Activated naive CD4-positive, alpha-beta T cell (primary cell): ENCODE measurements at places on chromosomes 7 and 10.

DNA sequence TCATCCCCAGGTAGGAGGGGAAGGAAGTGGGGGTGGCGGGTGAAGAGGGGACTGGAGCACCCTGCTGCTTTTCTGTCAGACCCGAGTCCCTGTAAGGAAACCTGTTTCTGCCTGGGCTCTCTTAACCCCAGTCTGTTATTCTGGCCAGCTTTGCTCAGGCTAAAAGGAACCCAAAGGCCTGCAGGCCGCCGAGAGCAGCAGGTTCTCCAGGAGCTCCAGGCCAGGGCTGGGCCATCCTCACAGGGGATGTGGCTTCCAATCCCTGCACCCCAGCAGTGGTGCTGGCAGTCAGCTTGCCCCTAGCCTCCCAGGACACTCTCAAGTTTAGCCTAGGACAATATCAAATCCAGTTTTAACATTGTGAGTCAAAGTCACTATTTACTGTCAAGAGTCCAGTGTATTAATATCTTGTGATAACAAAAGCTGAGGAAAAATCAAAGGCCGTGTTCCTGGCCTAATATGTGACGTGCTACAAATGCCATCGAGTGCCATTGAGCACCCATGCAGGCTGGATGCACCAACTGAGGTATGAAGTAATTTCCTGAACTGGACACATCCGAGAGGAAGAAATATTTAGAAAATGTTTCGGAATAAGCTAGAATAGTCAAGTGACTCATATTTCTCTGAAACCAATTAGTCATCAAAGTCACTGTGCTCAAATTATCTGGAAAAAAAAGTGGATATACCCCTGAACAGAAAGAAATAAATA, 7.0 kb downstream of the PKD1L1 start:
- no peak for DNase-seq

GRCh38 chr7:91137788-91138368, 126.4 kb upstream of the FZD1 start:
- DNase-seq = no peak

DNA sequence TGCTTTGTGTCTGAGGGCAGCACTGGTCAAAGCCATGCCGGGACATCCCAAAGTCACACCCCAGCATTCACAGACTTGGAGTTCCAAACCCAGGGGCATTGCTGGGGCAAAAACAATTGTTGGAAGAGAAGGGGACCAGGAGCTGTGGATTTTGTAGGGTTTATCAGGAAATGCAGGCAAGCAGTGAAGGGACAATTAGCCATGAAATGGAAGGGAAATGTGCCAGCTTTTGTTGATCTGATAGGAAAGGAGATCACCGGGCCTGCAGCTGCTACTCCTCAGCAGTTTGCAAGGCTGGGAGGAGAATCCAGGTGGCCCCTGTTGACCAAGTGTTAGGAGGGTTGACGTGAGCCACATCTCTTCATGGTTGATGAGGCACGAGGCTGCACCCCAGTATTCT, 2.5 kb upstream of the BRI3 start:
- DNase-seq = no peak

DNA sequence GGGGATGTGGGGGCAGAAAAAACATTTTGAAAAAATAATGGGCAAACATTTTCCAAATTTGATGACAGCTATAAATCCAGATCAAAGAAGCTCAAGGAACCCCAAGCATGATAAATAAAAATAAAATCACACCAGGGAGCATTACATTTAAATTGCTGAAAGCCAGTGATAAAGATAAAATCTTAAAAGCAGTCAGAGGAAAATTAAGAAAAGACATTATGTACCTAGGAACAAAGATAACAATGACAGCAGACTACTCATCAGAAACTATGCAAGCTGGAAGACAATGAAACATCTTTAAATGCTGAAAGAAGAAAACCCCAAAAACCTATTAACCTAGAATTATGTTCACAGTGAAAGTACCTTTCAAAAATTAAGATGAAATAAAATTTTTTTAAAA, 23.3 kb downstream of the NEUROG3 start:
- no peak for DNase-seq

DNA sequence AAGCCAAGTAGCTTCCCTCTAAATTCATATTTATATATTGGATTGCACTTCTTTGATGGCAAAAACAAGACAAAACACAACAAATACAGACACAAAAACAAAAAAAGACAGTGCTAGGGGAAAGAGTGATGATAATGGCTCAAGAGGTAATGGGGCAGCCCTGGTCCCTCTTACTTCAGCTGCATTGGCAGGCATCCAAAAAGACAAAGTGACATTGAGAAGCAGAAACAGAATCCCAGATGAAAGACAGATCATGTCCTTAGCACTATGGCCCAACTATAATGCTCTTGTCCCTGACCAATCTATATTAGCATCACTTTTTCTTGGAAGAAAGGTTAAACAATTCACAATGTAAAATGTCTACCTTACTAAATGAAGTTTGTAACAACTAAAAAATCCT, 76.2 kb downstream of the GPR85 start:
- DNase-seq = no peak

- no peak for DNase-seq
Observed at GRCh38 chr10:9869606-9870176, 1148.0 kb upstream of the CELF2 start.
